ENCODE measurements at places on chromosomes 4 and X.

GRCh38 chrX:18687856-18688495 lies 16.1 kb upstream of the RS1 start:
- no peak for DNase-seq

- DNase-seq: no peak
These were observed 50.2 kb downstream of the ITIH6 start for GRCh38 chrX:54747733-54748393.

GRCh38 chrX:108126661-108127060 lies 35.1 kb downstream of the ATG4A start:
- no peak for DNase-seq

- no peak for DNase-seq
These were observed 101.5 kb downstream of the SORBS2 start for GRCh38 chr4:185710487-185710995.

DNA sequence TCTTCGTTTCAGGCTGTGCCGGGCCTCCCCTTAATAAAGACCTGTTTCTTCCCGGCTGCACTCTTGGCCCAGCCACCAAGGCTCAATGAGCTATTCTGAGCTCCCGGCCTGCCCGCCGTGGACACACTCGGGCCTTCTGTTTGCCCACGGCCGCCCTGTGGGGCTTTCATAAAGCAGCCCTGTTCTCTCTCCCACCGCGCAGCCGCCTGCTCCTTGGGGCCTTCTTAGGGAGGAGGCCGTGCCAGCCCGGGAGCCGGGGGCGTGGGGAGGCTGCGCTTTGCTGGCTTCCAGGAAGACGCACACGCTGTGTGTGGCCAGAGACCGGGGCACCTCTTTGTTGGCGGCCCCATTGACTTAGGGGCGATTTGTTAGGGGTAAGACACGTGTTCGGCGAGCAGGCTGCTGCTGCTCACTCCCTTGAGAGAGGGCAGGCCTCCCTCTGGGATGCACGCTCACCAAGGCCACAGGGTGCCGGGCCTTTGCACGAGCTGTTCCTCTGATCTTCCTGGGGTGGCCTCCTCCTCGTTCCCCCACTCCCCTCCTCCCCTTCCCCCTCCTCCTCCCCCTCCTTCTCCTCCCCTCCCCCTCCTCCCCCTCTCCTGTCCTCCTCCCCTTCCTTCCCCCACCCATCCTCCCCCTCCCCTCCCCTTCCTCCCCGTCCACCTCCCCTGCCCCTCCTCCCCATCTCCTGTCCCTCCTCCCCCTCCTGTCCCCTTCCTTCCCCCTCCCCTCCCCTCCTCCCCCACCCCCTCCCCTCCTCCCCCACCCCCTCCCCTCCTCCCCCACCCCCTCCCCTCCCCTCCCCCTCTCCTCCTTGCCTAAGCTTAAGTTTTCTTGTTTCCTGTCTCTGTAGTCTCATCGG lies 11.3 kb downstream of the BLOC1S4 start:
- DNase-seq: no peak

GRCh38 chr4:118270492-118270891 lies 82.3 kb downstream of the PRSS12 start:
- DNase-seq: no peak

- no peak for DNase-seq
These were observed 13.0 kb upstream of the ARX start for GRCh38 chrX:25028726-25029125.

GRCh38 chrX:118974088-118974907 lies at the start of gene LONRF3:
TSS of gene LONRF3 (plus strand) at chrX:118974618. CDS start at chrX:118974781, 163 bp downstream.
- DNase-seq: no peak

GRCh38 chr4:18252052-18252451 lies 230.5 kb upstream of the LCORL start:
- no peak for DNase-seq

DNA sequence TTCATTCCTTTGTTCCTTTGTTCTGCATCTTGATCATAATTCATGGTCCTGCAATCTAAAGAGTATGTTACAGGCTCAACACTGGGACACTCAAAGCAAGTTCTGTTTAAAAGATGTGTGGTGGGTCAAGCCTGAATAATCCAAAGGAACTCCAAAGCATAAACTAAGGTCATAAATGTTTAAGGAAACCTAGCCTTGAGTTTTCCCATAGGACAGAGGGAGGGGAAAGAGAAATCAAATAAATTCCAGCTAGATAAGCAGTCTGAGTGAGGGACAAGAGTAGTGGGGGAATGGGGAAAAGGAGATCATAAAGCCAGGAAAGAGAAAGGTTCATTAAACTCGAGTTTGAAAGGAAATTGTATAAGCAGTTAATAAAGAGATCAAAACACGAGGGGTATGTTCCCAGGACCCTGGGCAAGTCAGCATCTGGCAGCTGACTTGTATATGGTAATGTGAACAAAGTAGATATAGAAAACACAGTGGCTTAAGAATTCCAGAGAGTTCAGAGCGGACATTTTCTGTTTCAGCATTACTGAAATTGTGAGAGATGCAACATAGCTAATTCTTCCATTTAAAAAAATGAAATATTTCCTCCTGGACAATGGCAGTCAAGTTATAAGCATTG lies 125.8 kb upstream of the EDNRA start:
- no peak for DNase-seq

DNA sequence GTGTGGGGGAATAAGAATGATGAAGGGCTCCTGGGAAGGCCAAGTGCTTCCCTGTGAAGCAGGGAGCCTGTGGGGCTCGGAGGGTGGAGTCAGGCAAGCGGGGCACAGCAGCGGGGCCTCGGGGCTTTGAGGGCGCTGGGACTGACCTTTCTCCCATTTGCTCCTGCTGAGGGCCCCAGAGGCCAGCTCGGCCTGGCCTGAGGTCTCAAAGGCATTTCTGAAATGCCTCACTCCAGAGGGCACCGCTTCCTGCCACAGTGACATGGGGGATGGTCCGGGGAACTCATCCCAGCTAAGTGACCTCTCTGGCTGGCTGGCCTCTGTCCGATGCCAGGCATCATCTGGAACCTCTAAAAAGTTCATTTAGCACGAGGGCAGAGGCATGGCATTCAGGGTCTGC lies 98.8 kb upstream of the STX18 start:
- no peak for DNase-seq

- no peak for DNase-seq
These were observed 622.7 kb downstream of the PCDH18 start for GRCh38 chr4:136909626-136910025.

DNA sequence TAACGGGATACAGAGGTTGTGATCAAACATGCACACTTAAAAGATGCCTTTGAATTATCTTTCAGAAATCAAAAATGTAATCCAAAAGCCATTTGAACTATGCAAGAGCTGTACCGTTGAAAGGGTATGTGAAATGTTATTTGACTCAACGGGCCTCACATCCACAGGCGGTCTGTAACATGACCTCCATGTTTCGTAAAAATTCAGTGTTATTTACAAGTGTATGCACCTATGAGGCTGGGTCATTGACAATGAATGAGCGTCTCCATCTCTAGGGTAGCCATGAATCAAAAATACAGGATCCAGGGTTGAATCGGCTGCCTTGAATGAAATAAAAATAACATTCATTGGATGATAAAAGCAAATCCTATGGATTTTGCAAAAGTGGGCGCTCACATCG lies 100.1 kb downstream of the CRLF2 start:
- no peak for DNase-seq

DNA sequence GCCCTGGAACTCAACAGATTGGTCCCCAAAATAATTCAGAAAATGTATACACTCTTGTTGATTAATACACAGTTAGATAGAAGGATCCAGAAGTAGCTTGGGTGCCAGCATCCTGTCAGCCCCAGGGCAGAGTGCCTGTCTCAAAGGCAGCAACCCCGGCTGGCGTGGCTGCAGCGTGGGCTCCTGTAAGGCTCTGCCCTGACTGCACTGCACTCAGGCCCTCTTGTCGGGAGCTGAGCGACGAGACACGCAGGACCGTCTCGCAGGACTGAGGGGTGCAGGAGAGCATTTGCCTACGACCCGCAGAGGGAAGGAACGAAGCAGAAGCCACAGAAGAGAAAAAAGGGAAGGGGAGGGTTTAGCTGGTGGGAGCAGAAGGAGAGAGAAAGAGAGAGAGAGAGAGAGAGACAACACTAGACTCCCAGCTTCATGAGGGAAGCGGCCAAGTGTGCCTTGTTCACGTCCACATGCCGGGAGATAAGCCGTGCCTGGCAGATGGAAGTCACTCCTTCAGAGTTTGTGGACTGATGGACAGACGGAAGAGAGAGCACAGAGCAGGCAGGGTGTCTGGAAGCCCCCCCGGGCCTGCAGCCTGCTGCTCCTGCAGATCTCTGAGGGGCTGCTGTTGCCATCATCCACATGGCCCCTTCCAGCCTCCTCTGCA lies 38.7 kb upstream of the HELT start:
- DNase-seq: no peak

DNA sequence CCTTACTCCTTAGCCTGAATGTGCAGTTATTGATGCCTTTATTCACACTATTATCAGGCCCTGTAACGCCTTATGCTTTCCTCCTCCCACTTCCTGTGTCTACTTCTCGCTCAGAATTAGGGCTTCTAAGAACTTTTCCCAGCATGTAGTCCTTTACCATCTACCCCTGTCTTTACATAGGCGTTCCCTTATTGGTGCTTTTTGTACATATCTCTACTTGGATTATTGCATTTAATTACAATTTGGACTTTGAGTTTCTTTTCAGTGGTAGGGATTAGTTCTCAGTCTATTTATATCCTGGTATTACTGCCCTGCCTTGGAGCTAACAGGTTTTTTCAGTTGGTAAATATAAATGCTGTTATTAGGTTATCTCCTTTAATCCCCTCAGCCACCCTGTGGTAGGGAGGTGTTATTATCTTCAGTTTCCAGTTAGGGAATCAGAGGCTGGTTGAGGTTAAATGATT lies 84.0 kb downstream of the RBPJ start:
- DNase-seq: no peak

- no peak for DNase-seq
These were observed 212.7 kb downstream of the CENPC start for GRCh38 chr4:67332627-67333026.

- no peak for DNase-seq
These were observed 16.1 kb upstream of the EXOSC9 start for GRCh38 chr4:121784975-121785374.

- no peak for DNase-seq
These were observed 48.5 kb upstream of the PRSS48 start for GRCh38 chr4:151228189-151229119.

GRCh38 chrX:23952984-23953907 lies 45.4 kb downstream of the CXorf58 start:
- peak; percentile 25 for DNase-seq

GRCh38 chrX:134695999-134696398 lies 37.7 kb upstream of the PLAC1 start:
- no peak for DNase-seq

DNA sequence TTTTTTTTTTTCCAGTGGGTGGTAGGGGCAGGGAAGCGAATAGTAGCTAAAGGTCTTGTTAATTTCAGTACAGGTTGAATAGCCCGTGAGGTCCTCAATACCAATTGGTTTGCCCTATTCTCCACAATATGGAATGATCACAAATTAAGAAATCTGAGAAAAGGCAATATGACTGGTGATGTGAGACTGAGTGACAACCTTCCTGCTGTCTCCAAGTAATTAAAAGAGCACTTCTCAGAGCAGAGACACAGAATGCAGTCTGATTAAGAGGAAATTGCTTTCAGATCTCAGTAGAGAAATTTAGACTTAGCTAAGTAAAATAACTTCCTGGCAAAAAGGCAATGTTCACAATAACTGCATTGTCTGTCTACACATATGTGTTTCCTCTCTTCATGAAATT lies 23.0 kb downstream of the GPR174 start:
- no peak for DNase-seq

DNA sequence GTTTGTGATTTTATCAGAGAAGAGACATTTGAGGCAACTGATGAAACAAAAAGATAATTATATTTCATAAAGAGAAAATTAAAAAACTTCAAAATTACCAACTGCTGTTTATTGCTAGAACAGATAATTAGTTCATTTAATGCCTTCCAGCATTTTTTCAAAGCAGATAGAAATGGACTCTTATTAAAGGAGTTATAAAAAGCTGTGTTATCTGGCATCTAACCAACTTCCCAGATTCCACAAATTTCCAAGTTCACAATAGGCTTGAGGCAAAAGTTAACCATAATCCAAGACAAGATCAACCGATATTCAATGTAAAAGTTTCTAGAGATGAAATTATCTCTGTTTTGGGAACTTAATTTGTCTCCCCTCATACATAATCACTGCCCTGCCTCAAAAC lies 152.4 kb downstream of the TSPAN5 start:
- DNase-seq: no peak
